ENCODE measurements at places on chromosomes 5 and 9.

- no peak for DNase-seq
Observed at GRCh38 chr9:33229359-33230114, 10.4 kb upstream of the SPINK4 start.

GRCh38 chr9:15612962-15613361 is 60.1 kb downstream of the CCDC171 start:
- DNase-seq, result no peak

- DNase-seq, result no peak
Observed at GRCh38 chr9:87338088-87338989, 159.3 kb upstream of the DAPK1 start.

DNA sequence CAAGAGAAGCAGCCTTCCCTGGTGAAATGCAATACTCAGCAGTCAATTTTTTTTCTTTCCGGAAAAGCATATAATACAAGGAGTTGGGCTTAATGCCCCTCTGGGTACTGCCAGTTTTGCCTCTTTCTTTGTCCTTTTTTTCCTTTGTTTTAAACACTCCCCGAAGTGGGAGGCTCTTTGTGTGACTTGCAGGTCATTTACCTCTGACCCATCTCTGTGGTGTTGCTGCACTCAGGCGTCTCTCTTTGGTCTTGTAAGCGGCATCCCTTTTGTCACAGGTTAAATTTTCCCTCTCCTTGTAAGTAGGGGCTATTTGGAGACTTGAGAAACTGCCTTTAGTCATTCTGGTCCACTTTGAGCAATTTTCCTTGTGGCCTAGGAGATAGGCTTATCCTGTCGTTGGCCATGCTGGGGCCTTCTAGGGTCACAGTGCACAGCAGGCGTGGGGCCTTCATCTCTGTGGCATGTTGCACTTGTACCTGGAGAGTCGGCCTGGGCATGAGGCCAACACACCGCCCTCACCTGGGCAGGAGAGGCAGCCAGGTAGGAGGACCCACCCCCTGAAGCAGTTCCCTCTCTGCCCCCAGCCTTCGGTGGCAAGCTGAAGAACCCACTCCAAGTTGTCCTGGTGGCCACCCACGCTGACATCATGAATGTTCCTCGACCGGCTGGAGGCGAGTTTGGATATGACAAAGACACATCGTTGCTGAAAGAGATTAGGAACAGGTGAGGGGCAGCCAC is 27.7 kb upstream of the CTSL start:
- DNase-seq, result no peak

DNA sequence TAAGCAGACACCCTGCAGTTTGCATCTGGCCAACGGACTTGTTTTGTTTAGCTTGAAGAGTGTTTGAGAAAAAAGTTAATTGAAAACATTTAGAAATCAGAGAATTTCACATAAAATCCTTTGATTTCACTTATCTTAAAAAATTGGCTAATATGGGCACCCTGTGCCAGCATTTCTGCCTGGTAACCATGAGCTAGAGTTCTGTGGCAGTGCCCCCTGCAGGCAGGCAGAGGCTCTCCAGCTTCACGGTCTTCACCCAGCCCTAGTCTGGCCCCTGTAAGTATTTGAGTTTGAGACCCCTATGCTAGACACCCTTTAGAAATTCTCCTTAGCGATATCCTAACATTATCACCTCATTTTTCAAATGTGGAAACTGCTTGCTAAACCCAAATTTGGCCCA is 18.8 kb upstream of the FANCC start:
- DNase-seq, result no peak

DNA sequence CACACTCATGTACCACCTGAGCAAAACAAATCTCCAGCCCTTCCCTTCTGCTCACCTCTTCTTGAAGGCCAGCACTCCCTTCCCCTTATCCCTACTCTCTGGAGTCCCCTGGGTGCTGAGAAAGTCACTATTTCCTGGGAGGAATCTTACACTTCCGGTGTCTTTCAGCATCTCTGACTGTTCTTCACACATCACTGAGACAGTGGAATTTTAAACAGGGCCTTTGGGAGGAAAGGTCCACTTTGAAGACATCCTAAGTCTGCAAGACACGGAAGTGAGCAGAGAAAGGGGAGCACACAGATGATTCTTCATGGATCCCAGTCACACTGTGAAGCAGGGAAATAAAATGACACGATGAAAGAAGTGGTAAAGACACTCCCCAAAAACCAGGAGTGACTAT is 25.6 kb downstream of the FRMD3 start:
- DNase-seq, result no peak

DNA sequence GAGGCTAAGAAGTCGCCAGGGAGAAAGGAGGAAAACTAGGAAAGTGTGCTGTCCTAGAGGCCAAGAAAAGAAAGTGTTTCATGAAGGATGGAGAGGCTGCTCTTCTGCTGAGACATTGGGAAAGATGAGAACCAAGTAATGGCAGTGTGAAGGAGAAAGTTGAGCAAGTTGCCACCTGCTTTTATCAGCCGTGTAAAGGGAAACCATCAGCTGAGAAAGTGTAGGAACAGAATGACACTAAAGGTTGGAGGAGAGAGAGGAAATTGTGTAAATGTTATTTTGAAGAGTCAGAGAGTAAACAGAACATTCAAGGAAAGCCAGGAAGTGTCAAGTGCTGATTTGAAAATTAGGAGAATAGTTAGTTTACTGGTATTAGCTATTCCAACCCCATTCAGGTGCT is 125.0 kb downstream of the CEMIP2 start:
- no peak for DNase-seq
